ENCODE measurements at places on chromosomes 1 and 21.

GRCh38 chr1:37410815-37411214 is 63.6 kb upstream of the ZC3H12A start:
- no peak for DNase-seq

DNA sequence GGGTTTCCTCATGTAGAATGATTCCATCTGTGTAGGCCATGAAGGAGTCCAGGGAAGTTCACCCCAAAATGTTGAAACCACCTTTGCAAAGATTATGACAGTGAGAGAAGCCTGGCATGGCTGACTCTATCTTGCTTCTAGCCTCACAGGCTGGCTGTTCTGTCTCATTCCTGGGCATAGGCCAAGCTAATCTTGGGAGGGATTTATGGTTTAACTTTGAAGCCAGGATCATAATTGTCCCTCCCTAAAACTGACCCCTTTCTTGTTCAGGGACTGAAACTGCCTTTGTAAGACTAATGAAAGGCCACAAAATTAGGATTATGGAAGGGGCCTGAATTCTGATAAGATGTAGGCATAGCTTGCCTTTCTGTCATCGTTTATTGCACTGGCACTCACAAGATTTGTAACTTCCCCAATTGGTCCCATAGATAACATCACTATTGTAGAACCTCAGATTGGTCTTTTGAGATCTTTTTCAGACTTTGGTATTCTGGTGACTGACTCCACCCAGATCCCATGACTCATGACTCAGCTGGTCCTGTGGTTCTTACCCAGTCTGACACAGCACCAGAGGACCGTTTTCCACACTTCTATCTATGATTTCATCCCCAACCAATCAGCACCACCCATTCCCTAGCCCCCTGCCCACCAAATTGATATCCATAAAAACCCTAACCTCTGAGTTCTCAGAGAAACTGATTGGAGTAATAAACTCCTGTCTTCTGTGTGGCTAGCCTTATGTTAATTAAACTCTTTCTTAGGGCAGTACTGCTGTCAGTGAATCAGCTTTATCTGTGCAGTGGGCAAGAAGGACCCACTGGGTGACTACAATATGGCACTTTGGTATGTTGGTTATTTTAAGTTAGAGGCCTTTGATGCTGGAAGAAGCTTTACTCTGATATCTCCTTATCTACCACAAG is 13.6 kb upstream of the LAMTOR5 start:
- no peak for DNase-seq

DNA sequence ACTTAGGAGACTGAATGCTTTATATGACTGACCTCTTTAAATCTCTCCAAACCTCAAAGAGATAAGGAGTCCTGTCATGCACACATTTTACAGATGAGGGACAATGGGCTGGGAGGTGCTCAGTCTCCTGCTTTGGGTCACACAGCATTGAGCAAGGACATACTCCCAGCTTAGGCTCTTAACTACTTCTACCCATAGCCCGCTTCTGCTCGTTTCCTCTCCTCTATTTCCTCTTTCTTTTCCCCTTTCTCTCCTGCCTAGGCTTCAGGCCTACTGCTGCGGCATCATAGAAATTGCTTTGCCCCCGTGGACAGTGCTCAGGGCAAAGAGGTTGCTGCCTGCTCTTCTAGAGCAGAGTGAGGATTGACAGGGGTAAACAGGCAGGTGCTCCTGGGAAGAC is 12.4 kb upstream of the ZNF691 start:
- no peak for DNase-seq

GRCh38 chr1:202007304-202007703 is 3.1 kb upstream of the ELF3 start:
- no peak for DNase-seq

DNA sequence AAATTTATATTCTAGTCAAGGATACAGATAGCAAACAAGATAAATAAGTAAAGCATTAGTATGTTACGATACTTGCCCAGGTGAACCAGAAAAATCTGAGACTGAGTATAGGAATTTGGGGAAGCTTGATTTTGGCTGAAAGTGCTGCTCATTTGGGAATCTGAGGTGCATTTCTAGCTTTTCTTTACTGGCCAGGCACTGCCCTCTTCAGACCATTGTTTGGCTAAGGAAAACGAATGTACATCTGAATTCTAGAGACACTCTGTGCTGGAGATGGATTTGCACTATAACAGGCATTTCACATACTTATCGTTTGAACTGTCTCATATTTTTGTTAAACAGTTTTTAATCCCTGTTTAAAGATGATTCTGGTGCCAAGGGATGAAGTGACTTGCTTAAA is 23.4 kb downstream of the ARID1A start:
- no peak for DNase-seq

- no peak for DNase-seq
Observed at GRCh38 chr1:186679924-186680244, 339 bp downstream of the PTGS2 start.

- no peak for DNase-seq
Observed at GRCh38 chr1:119909890-119910596, 13.7 kb upstream of the ADAM30 start.

Measured in stimulated activated CD8-positive, alpha-beta memory T cell treated with anti-CD3 and anti-CD28 coated beads, Interleukin-12 subunit alpha, Interleukin-12 subunit beta, amount 100 ng/mL, for 1 hour (primary cell).